ENCODE measurements at places on chromosomes 11 and 22. TPM values are rescaled to one million over a fixed set of nuclear protein-coding genes. Genes with fewer than 3 reads are reported as not detected.

The GLB1L3 gene
- total RNA-seq = 15.4 TPM

The ARHGAP20 gene
- not detected for total RNA-seq

The OR6T1 gene
- not detected for total RNA-seq

The CRYBB3 gene
- 0.23 TPM for total RNA-seq

The TTC28 gene
- 1.4 TPM for total RNA-seq

The APOBEC3H gene
- 7.3 TPM for total RNA-seq

The GPHA2 gene
- total RNA-seq = not detected

The PSMA1 gene
- 329 TPM for total RNA-seq
